ENCODE measurements at places on chromosomes 6 and 20. TPM values are rescaled to one million over a fixed set of nuclear protein-coding genes. Genes with fewer than 3 reads are reported as not detected.
A peak's percentile ranks its signal among the peaks of the same experiment; 100 is the strongest.

GRCh38 chr6:159493898-159494585, 199.0 kb downstream of the SOD2 start:
- DNase-seq, result no peak

DNA sequence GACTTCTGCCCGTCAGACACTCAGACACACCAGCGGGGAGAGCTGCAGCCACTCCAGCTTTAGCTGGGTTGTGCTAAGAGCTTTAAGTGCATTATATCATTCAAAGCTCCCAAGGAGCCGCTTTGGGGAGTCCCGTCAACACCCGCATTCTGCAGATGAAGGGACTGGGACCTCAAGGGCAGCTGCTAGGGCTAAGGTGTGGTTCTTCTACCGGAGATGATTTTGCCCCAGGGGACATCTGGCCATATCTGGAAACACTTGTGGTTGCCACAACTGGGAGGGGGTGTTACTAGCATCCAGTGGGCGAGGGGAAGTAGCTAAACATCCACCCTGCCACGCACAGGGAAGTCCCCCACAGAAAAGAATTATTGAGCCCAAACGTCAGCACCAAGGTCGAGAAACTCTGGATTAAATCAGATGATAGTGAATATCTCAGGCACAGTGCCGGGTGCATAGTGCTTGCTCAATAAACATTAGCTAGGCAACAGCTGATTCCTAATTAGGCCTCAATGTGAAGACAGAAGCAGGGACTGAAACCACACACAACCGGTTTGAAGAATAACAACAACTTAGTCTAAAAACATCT, 29.6 kb downstream of the PMEPA1 start:
- no peak for DNase-seq

DNA sequence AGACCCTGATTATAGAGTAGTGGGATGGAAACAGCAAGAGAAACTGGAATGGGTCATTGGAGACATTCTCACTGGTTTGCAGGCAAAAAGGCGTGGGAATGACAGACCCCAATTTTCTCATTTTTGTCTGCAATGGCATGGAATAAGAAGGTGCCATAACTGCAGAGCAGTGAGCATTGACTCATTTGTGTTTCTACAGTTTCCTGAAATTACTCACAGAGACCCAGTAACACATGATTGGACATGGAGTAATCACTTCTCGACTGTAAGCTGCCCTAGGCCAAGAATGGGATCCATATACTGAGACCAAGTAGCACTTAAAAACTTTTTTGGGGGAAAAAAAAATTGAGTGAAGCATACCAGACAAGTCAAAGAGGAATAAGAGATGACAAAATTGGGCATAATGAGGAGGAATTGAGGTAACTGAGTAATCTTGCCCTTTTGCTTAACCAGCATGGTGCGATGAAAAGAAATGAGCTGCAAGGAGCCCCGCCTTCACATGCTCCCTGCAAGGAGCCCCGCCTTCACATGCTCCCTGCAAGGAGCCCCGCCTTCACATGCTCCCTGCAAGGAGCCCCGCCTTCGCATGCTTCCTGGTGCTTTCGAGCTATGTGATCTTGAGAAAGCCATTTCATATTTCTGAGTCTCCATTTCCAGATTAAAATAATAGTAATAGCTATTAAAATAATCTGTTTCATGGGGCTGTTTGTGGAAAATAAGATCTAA, 44.1 kb downstream of the NHSL1 start:
- DNase-seq, result peak; percentile 82

DNA sequence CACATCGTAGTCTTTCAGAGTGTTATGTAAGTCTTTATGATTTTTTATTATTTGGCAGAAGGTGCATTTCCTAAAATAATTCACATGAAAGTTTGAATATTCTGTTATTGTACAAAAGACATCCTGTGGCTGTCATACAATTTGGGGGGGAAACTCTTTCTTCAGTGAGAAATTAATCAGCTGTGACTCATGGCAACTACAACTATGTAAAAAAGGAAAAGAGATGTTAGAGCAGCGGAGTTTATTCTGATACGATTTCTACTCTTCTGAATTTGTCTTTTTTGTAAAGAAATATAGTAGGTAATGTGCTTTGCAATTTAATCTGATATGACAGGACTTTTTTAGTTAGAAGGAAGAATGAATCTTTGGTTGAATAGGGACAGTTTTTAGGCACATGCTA, 14.2 kb downstream of the COL19A1 start:
- DNase-seq, result no peak

- no peak for DNase-seq
Observed at GRCh38 chr6:150417899-150418826, 49.4 kb downstream of the IYD start.

GRCh38 chr6:2468601-2468955, 223.2 kb upstream of the GMDS start:
- no peak for DNase-seq

- no peak for DNase-seq
Observed at GRCh38 chr6:36461646-36462045, 18.8 kb downstream of the KCTD20 start.

- no peak for DNase-seq
Observed at GRCh38 chr6:126821706-126822105, 296.8 kb upstream of the RSPO3 start.

DNA sequence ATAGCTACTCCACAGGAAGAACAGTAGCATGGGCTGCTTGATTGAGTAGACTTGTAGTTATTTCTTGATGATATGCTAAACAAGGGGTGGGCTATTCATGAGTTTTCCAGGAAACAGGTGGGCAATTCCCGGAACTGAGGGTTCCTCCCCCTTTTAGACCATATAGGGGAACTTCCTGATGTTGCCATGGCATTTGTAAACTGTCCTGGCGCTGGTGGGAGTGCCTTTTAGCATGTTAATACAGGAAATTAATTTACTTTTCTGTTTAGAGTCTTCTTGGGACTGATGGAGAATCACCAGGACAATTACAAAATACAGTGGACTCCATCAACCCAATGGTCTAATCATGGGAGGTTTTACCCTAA, 22.7 kb downstream of the CYP24A1 start:
- DNase-seq, result no peak

The ZBTB12 gene
- 5.1 TPM for total RNA-seq

The OXT gene
- total RNA-seq, result not detected

The TCF19 gene
- 6.2 TPM for total RNA-seq

The CLDN20 gene
- not detected for total RNA-seq

The SEL1L2 gene
- not detected for total RNA-seq

The ABHD16B gene
- not detected for total RNA-seq

The MEP1A gene
- 0.41 TPM for total RNA-seq
